Stimulated activated CD8-positive, alpha-beta memory T cell treated with anti-CD3 and anti-CD28 coated beads, Interleukin-4, amount 100 ng/mL, for 1 hour (primary cell): ENCODE measurements at places on chromosomes 12 and 14.
A peak's percentile ranks its signal among the peaks of the same experiment; 100 is the strongest.

DNA sequence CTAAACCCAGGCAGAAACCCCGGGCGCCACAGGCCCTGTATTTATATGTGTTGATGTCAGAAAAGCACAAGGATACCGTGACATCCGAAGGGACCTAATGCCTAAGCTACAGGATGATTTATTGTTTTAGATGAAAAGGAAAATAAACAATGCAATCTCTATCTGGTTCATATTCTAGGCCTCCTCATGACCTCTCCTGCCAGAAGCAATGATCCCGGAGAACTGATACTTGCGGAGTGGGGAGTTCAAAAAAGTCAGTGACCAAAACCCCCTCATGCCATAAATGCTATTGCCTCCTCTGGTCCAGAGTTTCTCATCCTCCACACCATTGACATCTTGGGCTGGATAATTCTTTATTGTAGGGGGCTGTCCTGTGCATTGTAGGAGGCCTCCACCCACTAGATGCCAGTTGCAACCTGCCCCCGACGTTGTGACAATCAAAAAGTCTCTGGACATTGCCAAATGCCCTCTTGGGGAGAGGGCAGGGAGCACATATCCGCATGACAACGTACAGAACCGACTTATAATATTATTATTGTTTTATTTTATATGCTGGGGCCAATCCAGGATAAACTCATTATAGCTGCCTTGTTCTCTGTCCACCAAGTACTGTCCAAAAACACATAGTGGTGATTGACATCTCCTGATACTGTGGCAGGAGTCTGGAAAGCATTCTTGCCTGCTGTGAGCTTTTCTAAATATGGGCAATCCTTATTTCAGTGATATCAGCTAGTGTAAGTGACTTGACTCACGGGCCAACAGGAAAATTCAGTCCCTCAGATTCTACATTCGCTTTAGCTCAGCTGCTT lies 1.1 kb upstream of the CSRP2 start:
- DNase-seq = no peak

- no peak for DNase-seq
Observed at GRCh38 chr14:89575386-89576061, 158.5 kb upstream of the FOXN3 start.

DNA sequence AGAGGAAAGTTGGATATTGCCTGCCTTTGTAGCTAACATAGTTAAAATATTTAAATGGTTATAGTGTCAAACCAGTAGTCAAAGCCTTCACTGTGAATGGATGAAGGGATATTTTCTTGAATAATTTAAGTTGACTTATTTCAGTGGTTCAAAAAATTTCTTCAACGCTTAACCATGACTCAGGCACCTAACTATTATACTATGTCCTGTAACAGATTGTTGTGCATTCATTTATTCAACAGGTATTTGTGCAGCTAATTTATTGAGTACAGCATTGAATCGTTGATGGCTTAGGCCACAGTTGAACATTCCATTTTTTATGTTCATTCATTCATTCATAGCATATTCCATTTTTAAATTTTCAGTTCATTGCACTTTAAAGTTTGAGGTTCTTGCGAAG lies 9.2 kb downstream of the HIF1A start:
- no peak for DNase-seq

DNA sequence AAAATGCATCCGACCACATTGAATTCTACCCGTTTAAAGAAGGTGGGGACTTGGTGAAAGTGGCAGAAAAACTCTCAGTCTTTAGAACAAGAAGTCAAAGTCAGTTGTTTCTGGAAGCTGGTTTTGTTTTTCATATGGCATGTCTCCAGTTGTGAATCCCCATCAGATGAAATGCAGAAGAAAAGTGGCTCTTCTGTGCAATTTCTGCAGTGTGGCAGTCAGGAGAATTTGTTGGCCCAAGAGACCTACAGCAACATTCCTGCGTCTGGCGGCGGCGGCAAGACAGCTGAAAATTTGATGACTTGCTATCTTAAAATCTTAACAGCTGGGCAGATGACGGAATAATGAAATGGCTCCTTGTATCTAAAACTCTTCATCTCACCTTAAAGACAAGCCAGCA lies 201.5 kb downstream of the FOXN3 start:
- DNase-seq = no peak

DNA sequence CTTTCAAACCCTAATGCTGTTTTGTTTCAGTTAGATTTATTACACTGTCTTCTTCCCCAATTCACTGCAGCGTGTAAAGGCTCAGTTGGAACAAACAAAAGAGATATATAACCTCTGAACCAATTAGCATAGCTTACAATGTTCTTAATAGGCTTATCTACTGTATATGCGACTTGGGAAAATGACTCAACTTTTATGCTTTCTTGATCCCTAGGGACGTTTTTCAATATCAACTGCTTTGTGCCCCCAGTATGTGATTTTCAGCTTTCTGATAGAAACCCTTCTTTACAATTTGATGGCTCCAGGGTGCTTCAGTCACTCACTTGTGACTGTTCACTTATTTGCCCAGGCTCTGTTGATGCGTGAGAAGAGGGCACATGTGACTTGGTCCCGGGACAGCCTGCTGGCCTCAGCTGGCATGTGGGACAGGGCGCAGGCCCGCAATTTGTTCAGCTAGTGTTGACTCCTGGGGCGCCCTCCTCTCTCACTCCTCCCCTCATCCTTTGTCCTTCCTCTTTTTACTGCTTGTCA lies 107.1 kb downstream of the TMTC2 start:
- no peak for DNase-seq

DNA sequence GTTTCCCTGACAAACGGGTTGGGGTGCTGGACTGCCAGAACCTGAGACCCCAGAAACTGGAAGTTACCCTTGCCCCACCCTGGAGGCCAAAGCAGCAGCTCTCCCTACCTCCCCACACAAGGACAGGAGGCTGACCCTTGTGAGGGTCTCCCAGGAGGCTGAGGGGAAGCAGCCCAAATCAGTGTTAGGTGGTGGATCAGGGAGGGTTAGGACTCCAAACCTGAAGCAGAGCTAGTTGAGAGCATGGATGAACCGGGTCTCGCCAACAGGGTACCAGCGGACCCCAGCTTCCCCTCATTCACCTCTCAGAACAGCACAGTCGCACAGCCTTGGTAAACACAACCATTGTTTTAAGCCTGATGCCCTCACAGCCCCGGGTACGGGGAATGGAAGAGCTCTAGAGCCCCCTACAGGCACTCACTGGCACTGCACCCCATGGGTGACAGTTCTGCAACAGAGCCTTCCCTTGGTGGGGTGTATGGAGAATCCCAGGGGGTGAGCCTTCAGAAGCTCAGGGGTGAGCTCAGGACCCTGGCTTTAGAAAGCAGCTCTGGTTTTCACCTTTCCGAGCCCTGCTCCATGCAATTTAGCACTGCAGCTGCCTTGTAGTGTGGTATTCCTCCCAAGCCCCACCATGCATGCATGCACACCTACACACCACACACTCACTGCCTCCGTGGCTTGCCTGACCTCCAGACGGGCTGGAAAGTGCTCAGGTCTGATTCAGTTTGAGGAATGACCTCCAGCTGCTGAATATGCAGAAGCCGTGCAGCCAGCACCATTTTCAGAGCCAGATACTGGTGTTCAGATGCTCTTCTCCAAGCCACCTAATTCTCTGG lies 11.2 kb downstream of the ESRRB start:
- peak; percentile 9 for DNase-seq
